CD4-positive, alpha-beta T cell treated with Interleukin-2 at 100 ng/mL for 4 hours (primary cell): ENCODE measurements at places on chromosomes 5 and 9.

DNA sequence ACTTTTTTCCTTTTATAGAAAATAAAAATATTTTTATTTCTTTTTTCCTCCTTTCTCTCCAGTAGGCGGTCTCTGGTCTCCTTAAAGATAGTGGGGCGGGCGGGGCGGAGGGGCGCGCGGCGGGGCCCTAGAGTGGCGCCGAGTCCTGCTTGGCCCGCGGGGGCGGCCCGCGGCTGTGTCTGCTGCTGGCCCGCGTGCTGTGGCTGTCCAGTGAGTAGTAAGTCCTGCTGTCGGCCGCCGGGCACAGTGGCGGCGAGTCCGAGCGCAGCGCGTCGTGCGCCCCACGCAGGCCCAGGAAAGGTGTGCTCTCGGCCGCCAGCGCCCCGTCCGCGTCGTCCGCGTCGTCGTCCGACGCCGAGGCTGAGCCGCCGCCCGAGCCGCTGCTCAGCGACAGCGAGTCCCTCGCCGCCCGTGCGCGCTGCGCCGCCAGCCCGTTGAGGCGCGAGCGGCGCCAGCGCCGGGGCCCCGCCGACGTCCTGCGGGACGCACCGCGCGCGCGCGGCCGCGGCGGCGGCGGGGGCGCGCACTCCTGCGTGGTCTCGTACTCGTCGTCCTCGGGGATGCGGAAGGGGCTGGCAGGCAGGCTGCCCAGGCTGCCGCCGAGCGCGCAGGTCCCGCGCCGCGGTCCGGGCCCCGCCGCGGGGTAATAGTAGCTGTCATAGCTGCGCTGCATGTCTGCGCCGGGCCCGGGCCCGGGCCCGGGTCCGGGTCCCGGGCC lies 52.3 kb downstream of the PSD2 start:
- DNase-seq, result peak; percentile 78

- DNase-seq, result no peak
Measured at GRCh38 chr5:77065256-77065655, 21.8 kb downstream of the ZBED3 start.

DNA sequence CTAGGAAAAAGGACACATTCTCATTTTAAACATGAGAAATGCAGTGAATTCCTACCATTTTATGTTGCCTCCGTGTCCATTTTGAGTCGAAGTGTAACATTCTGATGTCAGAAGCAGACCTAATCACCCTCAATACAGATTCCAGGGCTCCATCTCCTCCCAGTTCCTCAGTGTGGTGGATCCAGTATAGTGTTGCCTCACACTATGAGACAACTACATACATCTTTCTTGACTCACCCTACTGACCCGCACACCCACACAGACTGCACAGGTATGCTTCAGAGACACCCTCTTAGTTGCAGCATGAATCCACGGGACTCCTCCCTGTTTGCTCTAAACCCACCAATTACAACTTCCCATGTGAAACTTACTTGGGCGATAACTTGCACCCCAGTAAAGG lies 564.9 kb downstream of the SEMA5A start:
- DNase-seq, result no peak

DNA sequence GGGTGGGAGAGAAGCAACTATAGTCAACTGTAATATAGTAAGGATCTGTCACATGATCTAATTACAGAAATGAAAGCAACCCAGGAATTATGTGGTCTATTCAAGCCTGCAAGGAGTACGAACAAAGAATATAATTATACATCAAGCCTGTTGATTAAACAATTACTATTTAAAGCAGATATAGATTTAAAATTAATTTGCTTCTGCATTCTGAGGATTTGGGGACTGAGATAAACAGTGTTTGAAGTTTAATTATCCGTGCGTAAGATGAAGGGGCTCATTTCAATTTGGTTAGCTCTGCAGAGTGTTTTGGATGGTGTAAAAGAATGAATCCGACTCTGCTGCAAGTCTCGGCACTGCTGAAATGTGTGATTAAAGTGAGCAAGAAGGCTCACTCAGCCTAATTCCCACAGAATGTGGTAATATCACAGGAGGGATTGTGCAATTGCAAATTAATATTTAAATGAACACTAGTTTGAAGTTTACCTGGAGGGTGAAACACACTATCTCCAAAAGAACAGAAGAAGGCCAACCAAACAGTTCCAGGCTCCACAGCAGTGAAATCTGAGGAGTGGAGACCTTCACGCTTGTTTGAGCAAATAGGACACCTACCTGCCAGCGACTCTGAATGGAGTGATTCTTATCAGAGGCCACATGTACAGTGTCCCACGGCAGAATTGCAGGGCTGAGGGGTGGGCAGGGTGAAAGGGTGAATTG lies 420.6 kb upstream of the SLC30A5 start:
- no peak for DNase-seq

DNA sequence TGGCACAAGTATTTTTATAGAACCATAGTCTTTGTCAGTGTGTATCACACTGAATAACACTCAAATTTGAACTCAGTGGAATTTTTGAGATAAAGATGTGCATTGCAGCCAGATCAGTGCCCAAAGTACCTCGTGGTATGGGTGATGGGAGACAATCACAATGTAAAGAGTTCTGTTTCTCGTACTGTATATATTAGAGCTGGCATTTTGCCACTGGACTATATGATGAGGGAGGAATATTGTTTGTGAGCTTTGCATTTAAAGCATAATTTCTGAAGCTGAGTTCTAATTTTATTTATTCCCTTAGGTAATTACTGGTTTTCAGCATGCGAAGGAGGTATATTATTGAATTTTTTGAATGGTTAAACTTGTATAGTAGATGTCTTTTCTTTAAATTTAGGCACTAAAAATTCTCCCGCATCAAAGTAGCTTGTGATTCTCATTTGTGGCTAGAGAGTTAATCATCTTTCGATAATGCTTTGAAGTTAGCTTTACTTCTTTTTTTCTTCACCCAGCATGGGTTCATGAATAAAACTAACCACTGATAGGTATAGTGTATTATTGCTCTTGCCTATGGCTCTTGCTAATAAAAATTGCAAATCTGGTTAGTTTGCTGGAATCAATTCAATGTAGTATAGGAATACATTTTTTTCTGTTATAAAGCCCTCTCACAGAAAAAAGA lies 43.1 kb downstream of the PAM start:
- DNase-seq, result no peak

DNA sequence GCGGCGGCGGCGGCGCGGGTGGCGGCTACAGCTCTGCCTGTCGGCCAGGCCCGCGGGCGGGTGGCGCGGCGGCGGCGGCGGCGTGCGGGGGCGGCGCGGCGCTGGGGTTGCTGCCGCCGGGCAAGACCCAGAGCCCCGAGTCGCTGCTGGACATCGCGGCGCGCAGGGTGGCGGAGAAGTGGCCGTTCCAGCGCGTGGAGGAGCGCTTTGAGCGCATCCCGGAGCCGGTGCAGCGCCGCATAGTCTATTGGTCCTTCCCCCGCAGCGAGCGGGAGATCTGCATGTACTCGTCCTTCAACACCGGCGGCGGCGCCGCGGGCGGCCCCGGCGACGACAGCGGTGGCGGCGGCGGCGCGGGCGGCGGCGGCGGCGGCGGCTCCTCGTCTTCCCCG lies 296 bp downstream of the ZSWIM6 start:
- DNase-seq, result peak; percentile 25

DNA sequence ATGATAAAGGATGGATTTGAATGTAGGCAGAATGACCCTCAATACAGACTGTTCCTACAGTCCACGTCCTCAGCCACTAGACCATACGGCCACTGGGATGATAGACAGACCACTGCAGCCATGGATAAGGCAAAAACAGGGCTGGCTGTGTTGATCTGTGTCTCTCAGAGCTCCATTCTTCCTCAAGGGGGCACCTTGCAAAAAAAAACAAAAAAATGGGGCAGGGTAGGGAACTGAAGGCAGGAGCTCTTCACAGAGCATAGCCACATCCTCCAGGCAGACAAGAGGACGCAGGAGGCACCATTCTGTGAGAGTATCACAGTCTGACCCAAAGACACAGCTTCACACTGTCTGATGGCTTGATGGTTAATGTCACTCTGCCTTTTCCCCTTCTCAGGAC lies 61.2 kb upstream of the GABRP start:
- no peak for DNase-seq

GRCh38 chr9:134486596-134486995 lies 155.0 kb upstream of the COL5A1 start:
- no peak for DNase-seq

- no peak for DNase-seq
Measured at GRCh38 chr9:1404940-1405339, 354.8 kb downstream of the DMRT2 start.

GRCh38 chr5:158727136-158727535 lies 372.6 kb downstream of the EBF1 start:
- DNase-seq, result no peak

DNA sequence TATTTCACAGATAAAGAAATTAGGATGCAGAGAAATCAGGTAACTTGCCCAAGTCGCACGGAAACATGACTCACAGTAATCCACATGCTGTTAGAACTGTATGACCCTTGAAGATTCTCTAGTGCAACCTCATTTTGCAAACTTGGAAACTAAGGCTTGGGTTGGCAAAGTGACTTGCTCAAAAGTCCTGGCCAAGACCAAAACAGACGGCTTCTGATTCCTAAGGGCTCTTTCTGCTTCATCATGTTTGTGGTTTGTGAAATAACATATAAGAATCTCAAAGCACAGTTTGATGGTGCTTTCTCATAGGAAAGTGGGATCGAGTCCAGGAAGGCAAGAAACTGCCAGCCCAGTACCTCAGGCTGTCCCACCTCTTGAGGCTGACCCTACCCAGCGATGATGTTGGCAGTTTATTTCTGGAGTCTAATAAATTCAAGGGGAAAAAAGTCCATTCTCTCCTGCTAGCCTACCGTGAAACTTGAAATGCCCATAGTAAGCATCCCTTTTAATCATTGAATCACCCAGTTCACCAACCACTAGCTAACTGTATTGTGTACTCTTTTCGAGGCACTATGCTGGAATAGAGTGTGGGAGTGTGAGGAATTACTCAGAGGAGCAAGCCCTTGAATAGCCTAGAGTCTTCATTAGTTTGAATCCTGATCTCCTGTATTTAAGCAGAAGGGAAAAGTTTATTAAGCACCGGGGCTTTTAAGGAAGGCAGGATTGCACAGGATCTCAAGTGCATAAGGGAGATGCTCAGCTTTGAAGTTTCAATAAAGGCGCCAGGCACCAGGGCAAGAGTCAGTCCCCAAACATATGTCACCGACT lies 14.1 kb downstream of the CAPSL start:
- peak; percentile 53 for DNase-seq

- DNase-seq, result no peak
Measured at GRCh38 chr5:170651604-170652277, 131.8 kb upstream of the GABRP start.

DNA sequence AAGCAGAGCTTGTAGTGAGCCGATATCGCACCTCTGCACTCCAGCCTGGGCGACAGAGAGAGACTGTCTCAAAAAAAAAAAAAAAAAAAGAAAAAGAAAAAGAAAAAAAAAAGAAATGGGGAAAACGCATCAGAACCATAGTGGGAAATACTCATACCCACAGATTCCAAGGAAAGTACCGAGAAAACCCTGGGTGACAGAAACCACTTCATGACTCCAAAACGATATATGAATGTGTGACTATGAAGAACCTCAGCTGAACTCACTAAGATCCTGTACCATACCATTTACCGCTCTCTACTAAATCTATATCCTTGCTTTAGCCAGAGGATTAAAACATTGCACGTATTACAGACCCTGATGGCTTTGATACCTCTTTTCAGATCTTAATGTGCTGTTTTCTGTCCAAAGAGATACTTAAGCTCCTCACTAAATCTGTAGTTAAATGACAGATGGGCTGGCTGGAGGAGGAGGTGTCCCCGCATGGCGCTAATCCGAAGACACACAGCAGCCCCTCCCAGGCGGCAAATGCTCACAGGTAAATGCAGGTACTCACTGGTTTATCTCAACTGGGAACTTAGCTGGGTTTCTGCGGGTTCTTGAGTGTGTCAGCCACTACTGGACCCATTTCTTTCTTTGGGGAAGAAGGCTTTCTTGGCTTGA lies 2.8 kb downstream of the LPCAT1 start:
- DNase-seq, result no peak

DNA sequence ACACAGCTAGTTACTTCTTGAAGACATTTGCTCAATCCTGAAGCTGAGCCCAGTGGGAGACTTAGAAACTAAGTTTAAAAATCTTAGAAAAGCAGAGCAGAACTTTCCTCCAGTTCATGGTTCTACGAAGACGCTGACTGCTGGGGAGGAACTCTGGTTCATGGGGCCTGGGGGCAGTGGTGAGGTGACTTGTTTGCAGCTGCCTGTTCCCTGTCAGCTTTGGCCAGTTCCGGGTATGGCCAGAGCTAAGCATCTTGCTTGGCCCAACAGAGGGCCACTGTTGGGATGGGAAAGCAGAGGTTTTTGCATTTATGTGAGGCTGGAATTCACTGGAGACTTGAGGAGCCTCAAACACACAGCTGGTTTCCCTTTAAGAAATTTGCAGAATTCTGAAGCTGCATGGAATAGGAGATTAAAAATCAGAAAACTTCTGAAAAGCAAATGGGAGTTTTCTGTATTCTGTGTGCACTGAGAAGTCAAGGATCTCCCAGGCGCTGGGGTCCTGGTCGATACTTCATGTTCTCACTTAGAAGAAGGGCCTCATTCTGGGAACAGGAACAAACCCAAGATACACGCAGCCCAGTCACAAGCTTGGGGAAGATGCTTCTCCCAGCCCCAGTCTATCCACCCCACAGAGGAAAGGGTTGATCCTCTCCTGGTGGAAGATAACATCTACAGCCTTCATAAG lies 10.6 kb upstream of the HMHB1 start:
- no peak for DNase-seq

- no peak for DNase-seq
Measured at GRCh38 chr5:157563929-157564716, 11.5 kb downstream of the ADAM19 start.

DNA sequence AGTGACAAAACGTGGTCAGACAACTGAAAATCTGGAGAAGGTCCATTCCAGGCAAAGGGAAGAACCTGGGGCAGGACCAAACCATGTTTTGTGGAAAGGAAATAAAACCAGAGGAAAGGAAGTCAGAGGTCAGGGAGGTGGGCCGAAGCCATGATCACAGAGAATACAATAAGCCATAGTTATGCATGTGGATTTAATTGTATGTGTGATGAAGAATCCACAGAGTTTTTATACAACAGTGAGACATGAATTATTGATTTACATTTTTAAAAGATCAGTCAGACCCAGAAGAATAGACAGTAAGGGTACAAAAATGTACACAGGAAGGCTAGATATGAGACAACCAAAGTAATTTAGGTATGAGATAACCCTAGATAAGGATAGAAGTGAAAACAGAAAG lies 20.8 kb downstream of the TTC33 start:
- DNase-seq, result no peak

- DNase-seq, result peak; percentile 13
Measured at GRCh38 chr9:111527347-111527746, 2.4 kb downstream of the ZNF483 start.

GRCh38 chr5:82766206-82766605 lies 311.0 kb downstream of the TMEM167A start:
- DNase-seq, result no peak

DNA sequence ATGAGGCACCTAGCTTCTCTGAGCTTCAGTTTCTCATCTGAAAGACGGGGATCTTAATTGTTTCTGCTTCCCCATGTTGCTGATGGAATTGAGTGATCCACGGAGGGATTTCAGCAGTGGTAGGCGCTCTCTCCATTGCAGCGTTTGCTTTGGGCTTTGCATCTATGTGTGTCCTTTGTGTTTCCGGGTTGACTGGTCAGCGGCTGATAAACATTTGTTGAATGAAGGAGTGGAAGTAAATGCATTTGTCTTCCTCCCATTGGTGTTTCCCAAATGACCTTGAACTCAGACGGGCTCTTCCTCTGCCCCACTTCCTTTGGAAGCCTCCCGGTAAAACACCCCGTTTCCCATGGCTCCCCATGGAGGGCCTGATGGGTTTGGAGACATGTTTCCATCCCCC lies 117.2 kb downstream of the GAPVD1 start:
- no peak for DNase-seq

- DNase-seq, result no peak
Measured at GRCh38 chr9:99778308-99778707, 43.4 kb upstream of the NR4A3 start.
